Stimulated activated CD8-positive, alpha-beta memory T cell treated with anti-CD3 and anti-CD28 coated beads, Interleukin-12 subunit alpha, Interleukin-12 subunit beta, amount 100 ng/mL, for 1 hour (primary cell): ENCODE measurements at places on chromosomes 16 and 17.
A peak's percentile ranks its signal among the peaks of the same experiment; 100 is the strongest.

DNA sequence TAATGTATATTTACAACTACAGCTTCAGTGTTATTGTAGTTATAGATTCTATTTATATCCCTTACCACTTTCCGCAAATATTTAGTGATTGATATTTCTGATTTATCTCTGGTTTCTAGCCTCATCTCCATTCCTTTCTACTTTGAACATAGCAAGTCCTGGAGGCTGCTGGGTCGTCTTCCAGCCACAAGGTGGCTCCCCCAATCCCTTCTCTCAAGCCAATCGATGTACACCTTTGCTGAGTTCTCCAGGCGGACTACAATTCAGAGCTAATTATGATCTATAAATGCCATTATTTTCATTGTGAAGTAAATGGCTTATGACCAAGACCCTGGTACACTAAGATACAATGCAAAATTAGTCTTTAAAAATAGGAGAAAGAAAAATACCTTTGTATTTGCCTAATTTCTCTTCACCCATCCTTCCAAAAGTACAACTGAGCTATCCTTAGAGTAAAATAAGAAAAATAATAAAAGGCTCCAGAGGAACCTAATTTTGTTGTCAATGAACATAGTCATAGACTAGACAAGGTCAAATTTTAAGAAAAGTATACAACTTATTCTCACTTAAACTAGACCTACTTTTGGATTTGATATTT, 122.1 kb downstream of the SKAP1 start:
- DNase-seq: peak; percentile 22

DNA sequence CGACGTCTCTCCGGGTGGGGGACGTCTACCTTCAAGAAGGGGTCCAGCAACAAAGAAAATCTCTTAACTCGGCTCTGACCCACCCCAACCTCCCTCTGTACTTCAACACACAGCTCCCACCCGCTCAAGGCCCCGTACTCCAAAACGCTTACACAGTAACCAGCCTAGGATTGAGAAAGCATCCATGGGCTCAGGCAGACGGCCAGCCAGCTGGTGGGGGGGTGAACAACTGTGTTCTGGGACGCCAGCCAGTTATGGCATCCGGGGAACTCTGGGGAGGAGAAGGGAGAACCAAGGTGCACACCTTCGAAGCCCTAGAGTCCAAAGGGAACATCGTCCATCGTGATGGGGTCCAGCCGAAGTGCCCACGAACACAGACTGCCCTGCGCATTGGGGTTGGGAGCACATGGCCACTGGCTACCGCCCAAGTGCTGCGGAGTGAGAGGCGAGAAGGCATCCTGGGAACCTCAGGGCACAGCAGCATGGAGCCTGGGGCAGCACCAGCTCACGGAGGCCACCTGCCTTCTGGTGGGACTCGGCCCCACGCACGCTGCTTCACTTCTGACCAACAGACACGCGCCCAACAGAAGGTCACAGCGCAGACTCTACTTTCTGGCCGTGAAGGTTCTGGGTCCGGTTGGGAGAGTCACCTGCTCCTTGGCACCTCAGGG, 14.3 kb downstream of the SLC16A3 start:
- DNase-seq: no peak

DNA sequence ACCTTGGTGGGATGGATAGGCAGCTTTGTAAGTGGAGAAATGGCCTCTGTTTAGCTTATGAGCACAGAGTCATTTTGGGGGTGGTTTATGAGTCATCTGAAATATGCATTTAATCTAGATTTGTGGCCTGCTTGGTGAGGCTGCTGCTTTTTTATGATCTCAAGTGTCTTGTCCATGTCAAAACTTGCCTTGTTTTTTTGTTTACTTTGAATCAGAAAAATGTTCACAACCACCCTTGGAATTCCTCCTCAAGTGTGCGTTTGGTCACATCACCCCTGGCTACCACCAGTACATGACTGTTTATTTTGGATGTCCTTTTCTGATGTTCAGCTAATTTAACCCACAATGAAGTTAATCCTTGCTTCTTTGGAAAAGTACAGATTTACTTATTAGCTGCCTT, 64.6 kb downstream of the FTO start:
- DNase-seq: no peak

DNA sequence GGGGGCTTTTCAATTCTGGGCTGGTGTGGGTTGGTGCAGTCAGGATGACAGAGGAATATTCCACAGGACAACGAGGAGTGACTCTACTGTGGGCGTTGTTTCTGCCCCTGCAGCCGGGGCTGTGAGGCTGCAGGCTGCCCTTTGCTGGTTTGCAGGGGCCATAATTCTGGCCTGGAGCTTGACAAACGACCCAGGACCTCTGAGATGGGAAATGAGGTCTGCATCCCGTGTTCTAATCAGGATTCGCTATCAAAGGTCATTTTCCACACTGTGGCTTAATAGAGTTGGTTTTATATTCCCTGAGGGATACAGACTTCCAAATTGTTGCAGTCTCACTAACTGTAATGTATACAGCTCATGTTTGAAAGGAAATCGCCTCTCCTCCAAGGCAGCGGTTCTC, 180.9 kb downstream of the RPTOR start:
- no peak for DNase-seq

- no peak for DNase-seq
Measured at GRCh38 chr17:78912082-78912481, 9.1 kb upstream of the CEP295NL start.

DNA sequence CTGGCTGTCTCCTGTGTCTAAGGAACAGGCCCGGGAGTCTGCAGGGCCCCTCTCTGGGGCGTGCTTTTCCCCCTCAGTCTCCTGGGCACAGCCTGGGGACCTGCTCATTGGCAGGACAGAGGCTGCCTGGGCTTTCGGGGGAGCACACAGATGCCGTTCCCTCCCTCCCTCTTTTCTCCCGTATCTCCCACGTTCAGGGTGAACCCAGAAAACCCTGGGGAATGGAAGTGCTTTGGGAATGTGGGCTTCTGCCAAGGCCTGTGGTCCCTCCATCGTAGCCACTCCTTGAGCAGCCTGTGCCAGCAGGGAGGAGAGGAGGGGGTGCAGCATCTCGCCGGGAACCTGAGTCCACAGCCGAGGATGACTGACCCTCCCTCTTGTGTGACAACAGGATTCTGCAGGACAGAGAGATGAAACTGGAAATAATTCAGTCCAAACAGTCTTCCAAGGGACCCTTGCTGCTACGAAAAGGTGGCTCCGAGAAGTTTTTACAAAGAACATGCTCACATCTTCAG, 52.0 kb downstream of the RNF213 start:
- DNase-seq: no peak

- no peak for DNase-seq
Measured at GRCh38 chr17:79338152-79338551, 263.5 kb downstream of the ENGASE start.

DNA sequence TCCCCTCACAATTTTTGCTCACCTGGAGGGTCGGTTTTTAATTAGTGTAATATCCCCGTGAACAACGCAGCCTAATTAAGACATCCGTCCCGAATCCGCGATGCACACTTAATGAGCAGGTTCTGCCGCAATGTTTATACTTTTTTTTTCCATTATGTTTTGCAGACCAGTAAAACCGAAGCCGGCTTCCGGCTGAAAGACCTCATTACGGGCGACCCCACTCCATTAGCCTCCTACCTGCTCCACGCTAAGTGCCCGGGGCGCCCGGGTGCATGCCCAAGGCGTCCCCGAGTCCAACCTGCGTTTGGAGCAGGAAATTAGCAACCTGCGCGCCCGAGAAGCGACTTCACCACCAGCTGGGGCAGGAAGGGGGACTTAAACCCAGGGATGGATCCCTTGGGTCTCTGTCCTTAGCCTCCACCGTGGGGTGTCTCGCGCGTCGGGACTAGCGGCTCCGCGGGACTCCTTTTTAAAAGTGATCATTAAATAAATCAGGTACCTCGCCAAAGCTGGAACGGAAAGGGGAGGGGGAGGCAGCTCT, 1.7 kb downstream of the RBFOX3 start:
- DNase-seq: no peak

- DNase-seq: no peak
Measured at GRCh38 chr16:85313526-85314301, 201.4 kb upstream of the CIBAR2 start.

DNA sequence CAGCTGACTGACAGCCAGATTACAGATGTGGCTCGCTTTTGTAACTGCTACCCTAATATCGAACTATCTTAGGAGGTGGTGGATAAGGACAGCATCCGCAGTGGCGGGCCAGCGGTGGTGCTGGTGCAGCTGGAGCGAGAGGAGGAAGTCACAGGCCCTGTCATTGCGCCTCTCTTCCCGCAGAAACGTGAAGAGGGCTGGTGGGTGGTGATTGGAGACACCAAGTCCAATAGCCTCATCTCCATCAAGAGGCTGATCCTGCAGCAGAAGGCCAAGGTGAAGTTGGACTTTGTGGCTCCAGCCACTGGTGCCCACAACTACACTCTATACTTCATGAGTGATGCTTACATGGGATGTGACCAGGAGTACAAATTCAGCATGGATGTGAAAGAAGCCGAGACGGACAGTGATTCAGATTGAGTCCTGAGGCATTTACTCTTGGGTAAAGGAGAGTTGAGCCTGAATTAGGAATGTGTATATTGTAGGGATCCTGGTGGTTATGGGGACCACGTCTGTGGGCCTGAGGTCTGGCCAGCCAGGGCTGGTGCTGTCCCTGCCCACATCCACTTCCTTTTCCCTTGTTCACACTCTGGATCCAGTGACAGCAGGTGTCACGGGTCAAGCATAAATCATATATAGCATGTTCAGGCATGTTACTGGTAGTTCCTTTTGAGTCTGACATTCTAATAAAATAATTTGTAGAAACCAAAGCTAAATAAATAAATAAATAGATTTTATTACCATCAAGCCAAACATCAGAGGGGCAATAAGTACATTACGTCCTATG, 89.0 kb upstream of the SMURF2 start:
- DNase-seq: no peak

- no peak for DNase-seq
Measured at GRCh38 chr17:64698725-64699124, 36.6 kb upstream of the SMURF2 start.

DNA sequence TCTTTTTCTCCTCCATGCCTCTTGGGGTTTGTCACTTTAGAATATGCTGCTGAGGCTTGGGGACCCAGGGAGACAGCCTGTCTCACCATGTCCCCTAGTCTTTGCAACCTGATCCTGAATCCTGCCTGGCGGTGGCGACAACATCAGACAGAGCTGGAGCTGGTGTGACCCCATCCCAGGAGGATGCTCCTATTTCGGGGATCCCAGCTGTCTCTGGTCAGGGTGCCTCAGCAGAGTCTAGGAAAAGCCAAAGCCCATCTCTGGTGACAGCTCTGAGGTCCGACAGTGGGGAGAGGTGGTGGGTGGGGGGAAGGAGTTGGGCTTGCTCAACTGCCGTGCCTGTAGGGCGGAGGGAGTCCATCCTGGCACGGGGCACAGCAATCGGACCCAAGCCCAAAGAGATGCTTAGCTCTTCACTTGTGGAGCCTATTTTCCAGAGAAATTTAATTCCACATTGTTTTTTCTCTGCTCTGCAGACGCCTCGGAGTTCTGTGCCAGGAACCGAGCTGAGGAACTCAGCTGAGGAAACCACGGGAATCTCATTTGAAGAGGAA, 10.3 kb upstream of the TNS4 start:
- DNase-seq: no peak

DNA sequence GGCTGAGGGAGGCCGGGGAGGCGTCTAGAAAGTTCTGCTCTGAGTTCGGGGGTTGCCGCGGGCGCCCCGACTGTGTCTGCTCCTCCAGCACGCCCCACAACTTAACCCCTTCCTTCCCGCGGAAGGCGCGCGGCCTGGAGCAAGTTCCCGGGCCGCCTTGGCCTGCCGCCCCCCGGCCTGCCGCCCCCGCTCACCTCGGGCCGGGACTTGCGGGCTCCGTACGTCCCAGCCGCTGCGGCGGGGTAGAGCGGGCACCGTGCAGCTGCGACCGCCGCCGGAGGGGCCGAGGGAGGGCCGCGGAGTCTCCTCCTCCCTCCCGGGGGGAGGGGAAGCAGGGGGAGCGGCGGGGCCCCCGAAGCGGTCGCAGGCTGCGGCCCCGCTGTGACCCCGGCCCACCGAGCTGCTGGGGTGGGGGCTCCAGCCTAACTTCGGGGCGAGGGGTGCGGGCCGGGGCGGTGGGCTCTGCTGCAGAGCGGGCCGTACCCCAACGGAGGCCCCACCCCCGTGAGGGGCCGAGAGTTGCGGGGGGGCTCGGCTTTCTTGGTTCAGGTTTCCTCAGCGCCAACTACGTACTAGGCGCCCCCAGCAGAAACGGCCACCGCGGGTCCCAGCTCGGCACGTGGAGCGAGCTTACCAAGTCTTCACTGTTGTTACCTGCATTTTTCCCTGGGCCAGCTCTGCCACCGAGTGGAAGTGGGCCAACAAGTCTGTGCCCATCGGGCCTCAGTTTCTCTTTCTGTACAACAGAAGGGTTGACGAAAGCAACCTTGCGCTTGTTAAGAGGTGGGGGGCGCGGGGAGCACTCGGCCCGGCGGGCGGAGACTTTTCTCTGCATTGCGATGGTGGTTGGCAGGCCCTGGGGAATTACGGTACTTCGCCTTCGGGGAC, at the start of gene CCDC102A:
Gene CCDC102A (minus strand): TSS at position 266 of the 888 bp plus-strand sequence. CDS start 7,394 bp downstream, outside the sequence.
- DNase-seq: no peak

GRCh38 chr17:50580646-50581045, 20.1 kb downstream of the CACNA1G start:
- DNase-seq: no peak

DNA sequence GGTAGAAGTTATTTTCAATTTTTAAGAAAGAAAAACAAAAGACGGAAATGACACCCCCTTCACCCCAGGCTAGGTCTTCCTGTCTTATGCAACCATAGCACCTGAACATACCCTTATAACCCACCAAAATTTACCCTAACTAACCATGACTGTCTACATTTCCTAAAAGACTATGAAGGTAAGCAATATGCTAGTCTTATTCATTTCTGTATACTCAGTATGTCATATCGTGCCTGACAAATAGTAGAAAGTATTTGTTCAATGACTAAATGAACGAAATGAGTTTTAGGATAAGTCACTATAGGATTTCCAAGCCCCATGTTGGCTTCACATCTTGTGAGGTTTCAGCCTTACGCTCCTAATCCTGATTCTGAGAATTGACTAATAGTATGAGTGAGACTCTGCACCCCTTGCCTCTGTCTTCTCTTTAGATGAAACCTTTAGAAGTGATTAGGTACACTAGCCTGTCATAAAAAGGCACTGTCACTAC, 6.5 kb downstream of the ADAT1 start:
- no peak for DNase-seq

DNA sequence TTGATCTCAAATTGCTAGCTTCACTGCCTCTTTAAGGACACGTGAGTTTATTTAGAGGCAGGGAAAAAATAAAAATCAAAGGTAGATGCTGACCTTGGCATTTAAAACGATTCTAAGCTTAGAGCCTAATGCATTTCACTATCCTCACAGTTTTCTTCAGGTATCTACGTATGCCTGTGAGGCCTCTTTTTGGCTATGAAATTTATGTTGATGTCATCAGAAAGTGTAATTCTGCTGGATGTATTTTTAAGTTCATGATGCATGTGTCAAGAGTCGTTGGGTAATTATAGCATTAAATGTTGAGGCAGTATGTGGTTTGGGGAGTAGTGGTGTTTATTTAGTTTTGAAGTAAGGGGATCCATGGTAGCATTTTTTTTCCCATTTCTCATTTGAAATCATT, 4.2 kb upstream of the KRTAP3-2 start:
- DNase-seq: no peak

GRCh38 chr17:63621229-63621683, 961 bp upstream of the MAP3K3 start:
- no peak for DNase-seq
